Left ventricle myocardium inferior (tissue), 1 donor: ENCODE measurements at places on chromosomes 13 and 19.

GRCh38 chr19:7139095-7139494 is 69.6 kb downstream of the ZNF557 start:
- no peak for DNase-seq

DNA sequence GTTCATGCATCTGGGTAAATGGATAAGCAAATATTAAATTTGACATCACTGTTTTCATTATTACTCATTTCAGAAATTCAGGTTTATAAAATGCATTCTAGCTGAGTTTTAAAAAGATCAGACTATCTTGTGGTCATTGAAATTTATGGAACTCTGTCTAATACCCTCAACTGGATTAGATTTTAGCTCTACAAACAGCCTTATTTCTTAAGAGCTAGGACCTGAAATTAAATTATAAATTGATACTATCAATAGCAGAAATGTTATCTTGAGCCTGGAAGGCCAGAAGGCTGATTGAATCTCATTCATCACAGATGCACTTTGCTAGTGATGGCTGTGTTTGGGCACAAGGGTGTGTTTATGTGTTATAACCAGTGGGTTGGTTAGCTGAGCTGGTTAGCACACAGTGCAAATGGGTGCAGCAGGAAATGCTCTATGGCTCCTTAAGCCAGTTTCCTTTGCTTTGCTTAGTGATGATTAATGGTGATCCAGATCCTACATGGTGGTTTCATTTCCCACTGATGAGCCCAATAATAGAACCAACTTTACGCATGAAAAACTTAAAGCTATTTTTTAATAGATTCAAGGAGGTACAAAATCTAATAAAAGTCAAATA is 310.8 kb upstream of the KLF12 start:
- DNase-seq: no peak

- no peak for DNase-seq
These were observed 472.2 kb downstream of the MYO16 start for GRCh38 chr13:109101550-109102144.

GRCh38 chr13:112057736-112058518 is 9.0 kb upstream of the SOX1 start:
- no peak for DNase-seq

GRCh38 chr13:102945324-102945815 is 99.5 kb downstream of the ERCC5 start:
- no peak for DNase-seq

- DNase-seq: no peak
These were observed 5.2 kb upstream of the TM6SF2 start for GRCh38 chr19:19278315-19278714.

- no peak for DNase-seq
These were observed 116.4 kb downstream of the TSHZ3 start for GRCh38 chr19:31232871-31233270.

DNA sequence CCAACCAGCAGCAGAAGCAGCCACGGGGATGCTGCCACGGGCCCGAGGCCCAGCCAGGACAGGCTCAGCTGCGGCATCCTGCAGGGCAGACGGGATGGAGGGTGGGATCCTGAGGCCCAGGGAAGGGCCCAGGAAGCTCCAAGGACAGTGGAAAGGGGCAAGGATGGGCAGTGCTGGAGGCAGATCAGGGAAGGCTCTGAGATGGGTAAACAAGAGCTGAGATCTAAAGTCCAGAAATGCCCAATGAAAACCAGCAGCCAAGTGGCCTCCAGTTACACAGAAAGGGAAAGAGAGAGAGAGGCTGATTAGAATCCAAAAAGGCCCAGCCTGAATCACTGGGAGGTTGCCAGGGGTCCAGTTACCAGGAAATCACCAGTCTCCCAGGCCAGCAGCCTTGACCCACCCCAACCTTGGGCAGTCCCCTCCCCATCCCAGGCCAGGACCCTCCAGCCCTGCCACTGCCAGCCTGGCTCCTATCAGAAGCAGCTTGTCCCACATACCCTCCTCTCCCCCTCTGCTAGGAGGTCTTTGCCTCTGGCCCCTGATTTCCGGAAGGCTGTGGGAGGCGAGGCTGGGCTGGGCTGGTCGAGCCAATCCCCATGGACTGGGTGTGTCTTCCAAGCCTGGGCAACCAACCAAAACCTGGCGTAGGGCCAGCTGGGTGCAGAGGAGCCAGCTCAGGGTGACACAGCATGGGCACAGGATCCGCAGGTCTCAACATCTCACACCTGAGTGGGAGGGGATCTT is at the start of gene CYP4F11:
Gene CYP4F11 (minus strand): TSS at position 198 of the 747 bp plus-strand sequence. CDS start 121 bp downstream, at position 77.
- peak; percentile 73 for DNase-seq

GRCh38 chr13:83024232-83024631 is 858.0 kb downstream of the SLITRK1 start:
- DNase-seq: no peak

DNA sequence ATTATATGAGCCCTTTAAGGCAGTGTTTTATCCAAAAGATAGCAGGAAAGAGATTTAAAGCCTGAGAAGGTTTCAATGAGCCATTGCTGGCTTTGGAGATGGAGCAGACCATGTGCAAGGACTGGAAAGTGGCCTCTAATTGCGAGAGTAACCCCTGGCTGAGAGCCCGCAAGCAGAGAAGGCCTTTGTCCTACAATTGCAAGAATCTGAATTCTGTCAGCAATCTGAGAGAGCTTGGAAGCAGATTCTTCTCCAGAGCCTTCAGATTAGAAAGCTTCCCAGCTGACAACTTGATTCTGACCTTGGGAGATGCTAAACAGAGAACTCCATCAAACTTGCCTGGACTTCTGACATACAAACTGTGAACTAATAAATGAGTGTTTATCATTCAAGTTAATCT is 528.7 kb upstream of the KLF12 start:
- peak; percentile 26 for DNase-seq

- DNase-seq: no peak
These were observed 667 bp downstream of the ZNF878 start for GRCh38 chr19:12052091-12052496.

DNA sequence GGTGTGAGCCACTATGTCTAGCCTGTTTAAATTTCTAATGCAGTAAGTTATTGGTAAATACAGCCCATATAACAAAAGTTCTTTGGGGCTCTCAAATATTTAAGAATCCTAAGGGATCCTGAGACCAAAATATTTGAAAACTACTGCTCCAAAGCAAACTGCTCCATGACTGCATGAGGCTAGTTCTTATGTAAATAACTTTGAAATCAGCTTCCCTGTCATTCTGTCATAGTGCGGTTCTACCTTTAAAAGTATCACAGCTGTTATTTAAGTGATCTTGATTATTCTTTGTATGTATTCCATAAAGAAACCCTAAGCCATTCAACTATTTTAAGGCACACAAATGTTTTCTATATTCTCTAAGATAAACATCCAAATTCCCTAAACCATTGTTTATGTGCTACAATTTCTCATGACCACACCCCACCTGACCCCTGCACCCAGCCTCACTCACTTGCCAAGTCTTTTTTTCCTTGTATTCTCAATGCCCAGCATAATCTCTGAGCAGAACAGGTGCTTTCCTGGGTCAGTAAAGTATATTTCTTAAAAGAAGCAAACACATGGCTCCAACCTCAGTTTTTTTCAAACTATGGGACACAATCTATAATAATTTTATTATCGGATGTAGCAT is 146.6 kb downstream of the RNF17 start:
- DNase-seq: no peak

- DNase-seq: no peak
These were observed 108.9 kb downstream of the DNAJC15 start for GRCh38 chr13:43132257-43132656.

GRCh38 chr13:24630851-24631620 is 49.2 kb upstream of the ATP12A start:
- no peak for DNase-seq

- no peak for DNase-seq
These were observed 20.5 kb upstream of the SLC15A1 start for GRCh38 chr13:98772794-98773452.

DNA sequence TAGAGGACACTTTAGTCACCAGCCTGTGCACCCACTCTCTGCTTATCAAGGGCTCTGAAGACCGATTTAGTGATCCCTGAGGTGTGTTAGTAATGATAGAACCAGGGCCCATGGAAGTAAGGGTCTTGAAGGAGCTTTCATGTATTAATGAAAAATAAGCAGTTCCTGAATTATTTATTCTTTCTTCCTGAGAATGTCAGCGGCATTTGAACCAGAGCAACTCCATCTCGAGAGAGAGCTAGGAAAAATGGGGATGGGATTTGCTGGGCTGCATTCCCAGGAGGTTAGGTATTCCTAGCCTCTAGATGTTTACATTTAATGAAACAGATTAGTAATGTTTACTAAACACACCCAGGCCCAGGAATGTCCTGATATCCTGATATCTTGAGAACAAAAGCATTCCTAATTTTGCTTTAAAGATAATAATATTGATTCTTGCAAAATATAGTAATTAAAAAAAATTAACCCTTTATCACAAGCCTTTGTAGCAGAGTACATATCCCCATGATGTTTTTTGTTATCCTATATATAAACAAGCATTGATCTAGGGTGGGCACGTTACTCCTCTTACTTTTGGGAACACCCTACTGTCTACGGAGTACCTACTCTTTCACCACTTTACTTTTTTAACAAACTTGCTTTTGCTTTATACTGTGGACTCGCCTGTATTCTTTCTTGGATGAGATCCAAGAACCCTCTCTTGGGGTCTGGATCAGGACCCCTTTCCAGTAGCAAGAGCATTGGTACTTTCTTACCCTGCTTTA is 63.1 kb downstream of the COG3 start:
- DNase-seq: no peak

DNA sequence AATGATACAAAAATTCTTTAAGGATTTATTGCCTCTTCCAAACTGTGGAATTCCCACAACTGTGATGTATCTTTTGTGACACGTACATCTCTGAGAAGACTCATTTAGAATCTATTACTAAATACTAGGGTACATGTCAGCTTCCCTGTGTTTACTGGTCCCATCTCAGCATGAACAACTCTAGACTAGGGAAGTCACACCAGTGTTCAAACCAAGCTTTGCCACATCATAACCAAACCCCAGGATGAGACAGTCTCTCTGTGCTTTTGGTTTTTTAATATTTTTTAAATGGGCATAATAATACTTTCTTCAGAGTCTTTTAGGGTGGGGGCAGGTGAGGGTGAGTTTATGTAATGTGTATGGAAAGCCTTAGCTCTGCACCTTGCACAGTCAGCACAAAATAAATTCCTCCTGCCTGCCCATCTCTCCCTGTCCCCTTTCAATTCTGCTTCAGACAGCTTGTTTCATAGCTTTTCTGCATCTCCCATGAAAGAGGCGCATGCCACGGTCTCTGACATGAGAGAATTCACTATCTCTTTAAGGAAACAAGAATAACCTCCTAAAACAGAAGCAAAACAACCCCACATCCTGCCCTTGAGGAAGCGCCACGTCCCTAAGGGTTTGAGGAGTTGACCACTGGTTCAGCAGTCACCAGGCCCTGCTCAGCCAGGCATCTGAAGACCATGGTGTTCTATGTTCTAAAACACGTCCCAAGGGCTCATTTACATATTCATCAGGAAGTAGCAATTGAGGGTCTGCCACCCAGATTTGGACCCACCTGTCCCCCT is 174.5 kb downstream of the USP12 start:
- no peak for DNase-seq

DNA sequence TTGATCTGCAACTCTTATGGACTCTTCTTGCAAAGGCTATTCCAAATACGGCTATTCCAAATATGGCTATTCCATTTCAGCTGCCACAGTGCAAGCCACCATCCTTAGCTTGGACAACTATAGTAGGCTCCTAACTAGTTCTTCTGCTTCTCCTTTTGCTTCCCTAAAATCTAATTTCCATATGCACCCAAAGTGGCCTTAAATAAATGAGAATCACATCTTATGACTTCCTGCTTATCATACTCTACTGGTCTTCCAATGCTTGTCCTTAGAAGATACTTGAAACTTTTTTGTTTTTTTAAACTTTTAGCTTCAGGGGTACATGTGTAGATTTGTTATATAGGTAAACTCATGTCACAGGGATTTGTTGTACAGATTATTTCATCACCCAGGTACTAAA is 4.9 kb downstream of the UCHL3 start:
- DNase-seq: no peak

GRCh38 chr13:36870050-36870692 is 49.9 kb downstream of the SMAD9 start:
- DNase-seq: no peak

GRCh38 chr13:32988608-32989289 is 27.5 kb upstream of the KL start:
- DNase-seq: no peak

- no peak for DNase-seq
These were observed 3.2 kb downstream of the ZNF230 start for GRCh38 chr19:44005973-44006372.

GRCh38 chr13:102402290-102402689 is 442 bp upstream of the FGF14 start:
- peak; percentile 16 for DNase-seq

- DNase-seq: no peak
These were observed 20.1 kb downstream of the GPATCH1 start for GRCh38 chr19:33100894-33101644.

GRCh38 chr19:21848706-21849105 is 12.7 kb upstream of the ZNF43 start:
- no peak for DNase-seq

GRCh38 chr13:73687929-73688328 is 446.3 kb downstream of the KLF12 start:
- no peak for DNase-seq

GRCh38 chr19:13098277-13099072 is 4.2 kb downstream of the LYL1 start:
- DNase-seq: no peak

GRCh38 chr13:79658333-79658975 is 177.5 kb downstream of the NDFIP2 start:
- DNase-seq: no peak

- DNase-seq: no peak
These were observed 192.8 kb upstream of the TSC22D1 start for GRCh38 chr13:44768775-44769581.

GRCh38 chr13:78593652-78594455 is 9.5 kb downstream of the POU4F1 start:
- no peak for DNase-seq

- no peak for DNase-seq
These were observed 71.4 kb downstream of the EFNB2 start for GRCh38 chr13:106464076-106464475.

DNA sequence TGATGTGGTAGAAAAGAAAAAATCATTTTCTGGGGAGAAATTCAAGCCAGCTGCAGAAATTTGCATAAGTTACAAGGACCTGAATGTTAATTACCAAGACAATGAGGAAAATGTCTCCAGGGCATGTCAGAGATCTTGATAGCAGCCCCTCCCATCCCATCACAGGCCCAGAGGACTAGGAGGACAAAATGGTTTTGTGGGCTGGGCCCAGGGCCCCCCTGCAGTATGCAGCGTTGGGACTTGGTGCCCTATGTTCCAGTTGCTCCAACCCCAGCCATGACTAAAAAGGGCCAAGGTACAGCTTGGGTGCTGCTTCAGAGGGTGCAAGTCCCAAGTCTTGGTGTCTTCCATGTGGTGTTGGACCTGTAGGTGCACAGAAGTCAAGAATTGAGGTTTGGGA is 76.6 kb upstream of the SOX1 start:
- no peak for DNase-seq

DNA sequence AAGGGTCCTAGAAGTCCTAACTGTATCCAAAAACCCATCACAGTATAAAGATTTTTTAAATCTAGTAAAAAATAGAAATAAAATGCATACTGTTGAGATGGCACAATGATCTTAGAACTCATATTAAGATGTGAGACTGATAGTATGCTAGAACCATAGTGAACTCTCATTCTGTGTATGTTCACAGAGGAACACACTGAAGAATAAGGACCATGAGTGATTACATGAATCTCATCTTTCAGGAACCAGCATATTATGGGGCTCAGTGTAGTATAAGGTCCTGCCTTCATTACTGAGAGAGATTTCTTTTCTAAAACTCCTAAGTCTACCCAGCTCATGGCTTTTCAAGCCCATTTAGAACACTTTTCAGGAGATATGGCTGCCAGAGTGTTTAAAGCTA is 59.8 kb upstream of the RFC3 start:
- no peak for DNase-seq

- DNase-seq: no peak
These were observed 69.1 kb downstream of the RBM26 start for GRCh38 chr13:79336966-79337365.
